ENCODE measurements at places on chromosomes 2 and 18.

- DNase-seq, result no peak
These were observed 422.7 kb upstream of the TNP1 start for GRCh38 chr2:217282531-217282930.

DNA sequence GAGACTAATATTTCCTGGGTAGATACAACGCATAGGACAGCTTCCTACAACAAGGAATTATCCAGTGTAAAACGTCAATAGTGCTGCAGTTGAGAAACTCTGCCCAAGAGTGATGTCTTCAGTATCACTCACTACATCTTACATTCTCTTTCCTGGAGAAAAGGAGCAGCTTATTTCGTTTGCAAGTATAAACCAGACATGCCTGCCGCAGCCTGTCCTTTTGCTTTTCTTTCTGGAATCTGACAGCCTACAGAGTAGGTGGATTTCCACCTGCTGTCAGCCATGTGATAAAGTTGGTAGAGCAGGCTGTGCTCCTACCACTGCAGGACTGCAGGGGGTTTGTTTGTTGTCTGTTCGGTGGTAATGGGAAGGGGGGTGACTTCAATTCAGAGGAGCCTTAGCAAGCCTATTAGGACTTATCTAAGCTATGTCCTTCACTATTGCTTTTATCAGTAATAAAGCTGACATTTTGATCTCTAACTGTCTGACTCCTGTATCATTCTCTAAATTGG, 439.1 kb downstream of the GRB14 start:
- DNase-seq, result no peak

DNA sequence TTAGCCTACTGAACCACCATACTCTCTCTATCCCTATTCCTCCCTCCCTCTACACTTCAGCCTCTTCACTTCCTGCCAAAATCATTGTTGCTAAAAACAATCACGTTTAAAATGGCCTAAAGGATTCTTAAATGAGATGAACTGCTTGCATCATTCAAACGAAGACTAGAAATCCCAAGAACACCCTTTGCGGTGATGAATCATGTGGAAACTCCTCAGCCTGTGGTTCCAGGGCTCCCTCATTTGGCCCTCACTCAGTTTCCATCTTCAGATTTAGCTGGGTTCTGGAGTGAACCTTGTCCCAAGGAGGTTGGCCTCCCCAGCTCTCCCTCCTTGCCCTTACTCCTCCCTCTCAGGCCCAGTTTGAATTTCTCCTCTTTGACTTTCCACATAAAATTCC, 125.6 kb upstream of the CDC42EP3 start:
- DNase-seq, result no peak

DNA sequence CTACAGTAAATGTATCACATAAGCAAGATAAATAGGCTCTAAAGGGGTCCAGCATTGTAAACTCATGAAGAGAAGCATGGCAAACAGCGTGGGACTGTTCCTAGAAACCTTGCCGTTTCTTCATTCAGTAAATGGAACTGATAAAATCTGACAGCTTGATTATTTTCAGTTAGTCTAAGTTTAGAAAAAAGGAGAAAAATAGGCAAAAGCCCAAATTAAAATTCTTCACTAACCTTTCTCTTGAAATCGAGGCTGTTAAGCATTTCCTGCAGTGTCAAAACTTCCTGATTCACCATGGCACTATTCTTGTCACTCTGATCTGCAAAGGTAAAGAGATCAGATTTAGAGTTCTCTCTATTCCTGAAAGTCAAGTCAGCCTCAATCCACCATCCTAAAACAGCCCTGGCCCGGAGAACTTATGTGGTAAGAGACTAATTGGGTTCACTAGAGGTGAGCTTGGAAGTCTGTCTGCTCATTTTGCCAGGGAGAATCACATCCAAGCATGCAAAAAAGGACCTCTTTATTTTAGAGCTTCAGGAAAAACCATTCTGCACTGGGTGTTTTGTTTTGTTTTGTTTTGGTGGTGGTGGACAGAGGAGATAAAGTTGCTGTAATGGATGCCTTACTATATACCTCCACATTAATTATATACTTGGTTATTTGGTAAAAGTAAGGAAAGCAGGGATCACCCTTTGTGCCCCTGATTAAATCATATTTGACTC, 52.4 kb upstream of the STAT1 start:
- DNase-seq, result no peak

DNA sequence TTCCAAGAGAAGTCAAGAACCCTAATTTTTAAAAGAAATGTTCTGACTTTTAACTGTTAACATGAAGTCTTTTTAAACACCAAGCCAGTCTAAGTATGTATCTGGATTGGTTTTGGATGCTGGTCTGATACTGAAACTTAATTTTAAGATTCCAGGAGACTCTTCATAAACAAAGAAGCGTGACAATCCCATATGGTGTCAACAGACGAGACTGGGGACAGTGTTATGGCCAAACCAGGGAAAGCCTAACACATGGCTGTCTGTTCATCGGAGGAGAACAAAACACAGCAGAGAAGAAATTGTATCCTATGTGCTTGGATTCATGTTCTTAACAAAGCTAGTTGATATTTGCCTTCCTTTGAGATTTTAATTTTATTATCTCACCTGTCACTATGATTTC, 80.5 kb upstream of the UPP2 start:
- no peak for DNase-seq

GRCh38 chr18:45590036-45590886, 25.0 kb upstream of the SLC14A2 start:
- no peak for DNase-seq

DNA sequence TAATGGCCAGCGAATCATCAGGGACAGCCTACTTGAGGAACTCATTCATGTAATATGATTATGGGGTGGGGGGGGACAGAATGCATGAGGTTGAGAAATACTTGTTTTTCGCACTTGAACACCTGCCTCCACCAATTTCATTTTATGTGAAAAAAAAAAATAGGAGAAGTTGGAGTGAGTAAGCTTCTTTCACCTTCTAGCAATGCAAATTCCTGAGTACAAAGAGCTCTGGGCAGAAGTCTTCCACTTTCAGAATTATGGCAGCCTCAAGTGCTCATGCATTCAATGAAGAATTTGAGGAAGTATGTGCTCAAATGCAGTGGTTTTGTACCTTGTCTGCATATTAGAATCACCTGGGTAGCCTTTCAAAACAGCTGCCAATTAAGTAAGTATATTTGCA, 40.1 kb upstream of the GPD2 start:
- no peak for DNase-seq

DNA sequence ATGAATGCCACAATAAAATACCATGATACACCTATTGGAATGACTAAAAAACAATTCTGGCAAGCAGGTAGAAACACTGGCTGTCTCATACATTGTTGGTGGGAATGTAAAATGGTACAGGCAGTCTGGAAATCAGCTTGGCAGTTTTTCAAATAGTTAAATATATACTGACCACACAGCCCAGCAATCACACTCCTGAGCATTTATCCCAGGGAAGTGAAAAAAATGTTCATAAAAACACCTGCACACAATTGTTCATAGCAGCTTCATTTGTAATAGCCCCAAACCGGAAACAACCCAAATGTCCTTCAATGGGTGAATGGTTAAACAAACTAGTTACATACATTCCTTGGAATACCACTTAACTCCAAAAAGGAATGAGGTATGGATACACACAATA, 137.2 kb downstream of the TFCP2L1 start:
- DNase-seq, result no peak

DNA sequence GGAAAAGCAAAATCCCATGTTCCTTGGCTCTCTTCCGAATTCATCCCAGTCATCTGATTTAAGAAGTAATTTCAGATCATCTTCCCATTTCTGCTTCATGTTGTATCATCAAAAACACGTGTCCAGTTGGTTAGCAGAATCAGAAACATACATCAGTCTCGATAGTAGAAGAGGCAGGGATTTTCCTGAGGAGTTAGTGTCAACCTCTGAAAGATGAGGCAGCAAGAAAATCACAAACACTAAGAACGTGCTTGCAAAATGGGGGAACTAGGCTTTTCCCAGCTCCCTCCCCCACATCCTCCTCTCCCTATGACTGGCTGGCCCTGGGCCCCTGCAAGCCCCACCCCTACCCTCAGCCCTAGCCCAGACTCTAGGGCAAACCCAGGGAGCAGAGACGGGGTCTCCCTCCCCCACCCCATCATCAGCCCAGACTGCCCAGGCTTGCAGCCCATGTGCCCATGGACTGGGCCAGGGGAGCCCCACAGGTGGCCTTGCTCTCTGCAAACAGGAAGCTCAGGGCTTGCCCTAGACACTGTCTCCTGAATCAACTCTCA, 161.0 kb upstream of the ID2 start:
- DNase-seq, result no peak

GRCh38 chr2:178204977-178205376, 10.7 kb downstream of the OSBPL6 start:
- no peak for DNase-seq

DNA sequence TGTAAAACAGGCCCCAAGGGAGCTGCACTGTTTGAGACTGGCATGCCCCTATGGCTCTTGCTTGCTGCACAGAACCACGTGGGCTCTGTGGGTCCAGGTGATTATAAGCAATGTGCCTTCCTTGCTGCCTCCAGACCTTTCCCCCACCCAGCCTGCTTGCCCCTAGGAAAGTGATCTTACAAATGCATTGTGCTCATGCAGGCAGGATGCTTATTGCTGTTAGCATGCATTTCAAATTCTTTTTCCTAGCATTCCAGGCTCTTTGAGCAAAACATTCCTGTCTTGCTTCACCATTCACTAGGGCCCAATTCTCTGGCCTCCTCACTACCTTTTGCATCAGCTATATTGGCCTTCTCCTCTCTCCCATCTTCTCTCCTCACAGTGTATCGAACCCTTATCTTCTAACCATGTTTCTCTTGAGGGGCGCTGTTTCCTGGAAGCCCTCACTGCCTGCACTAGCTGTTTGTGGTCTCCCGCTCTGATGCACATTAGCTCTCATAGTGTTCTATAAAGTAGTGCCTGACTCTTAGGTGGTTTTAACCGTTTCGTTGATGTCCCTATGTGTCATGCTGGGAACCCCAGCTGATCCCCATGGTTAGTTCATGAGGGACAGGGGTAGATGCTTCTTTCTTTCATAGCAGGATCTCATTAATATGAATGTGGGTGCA, 152.9 kb upstream of the EPAS1 start:
- DNase-seq, result no peak

DNA sequence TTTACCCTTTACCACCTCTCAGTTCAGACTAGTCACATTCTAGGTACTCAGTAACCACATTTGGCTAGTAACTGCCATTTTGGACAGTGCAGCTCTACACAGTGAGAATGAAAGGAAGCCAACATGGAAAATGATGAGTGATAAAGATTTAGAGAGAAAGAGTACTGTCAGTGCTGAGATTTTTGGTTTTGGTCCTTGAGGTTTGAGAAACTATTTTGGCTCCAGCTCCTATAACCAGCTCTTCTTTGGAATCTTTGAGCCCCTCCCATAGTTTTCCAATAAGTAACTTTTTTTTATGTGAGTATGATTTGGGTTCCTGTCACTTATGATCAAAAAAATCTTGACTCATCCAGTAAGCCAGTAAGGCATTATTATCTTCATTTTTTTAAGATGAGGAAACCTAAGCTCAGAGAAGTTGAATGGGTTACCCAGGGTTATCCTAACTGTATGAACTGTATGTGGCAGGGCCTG, 173.0 kb downstream of the BABAM2 start:
- DNase-seq, result no peak

DNA sequence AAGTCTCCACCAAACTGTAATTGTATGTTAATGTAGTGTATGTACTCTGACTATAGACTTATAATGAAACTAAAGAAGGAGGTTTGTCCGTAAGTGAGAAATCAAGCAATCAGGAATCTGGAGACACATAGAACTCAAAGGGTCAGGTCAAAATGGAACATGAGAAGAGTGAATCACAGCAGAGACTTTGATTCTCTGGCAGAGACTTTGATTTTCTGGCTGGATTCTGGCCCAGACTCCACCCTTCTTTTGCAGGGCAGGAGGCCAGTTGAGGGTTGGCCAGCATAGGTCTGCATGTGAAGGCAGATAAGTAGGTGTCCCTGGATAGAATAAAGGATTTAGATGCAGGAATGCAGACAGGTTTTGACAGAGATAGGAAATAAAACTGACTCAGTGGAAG, 11.0 kb upstream of the NCKAP5 start:
- DNase-seq, result no peak

DNA sequence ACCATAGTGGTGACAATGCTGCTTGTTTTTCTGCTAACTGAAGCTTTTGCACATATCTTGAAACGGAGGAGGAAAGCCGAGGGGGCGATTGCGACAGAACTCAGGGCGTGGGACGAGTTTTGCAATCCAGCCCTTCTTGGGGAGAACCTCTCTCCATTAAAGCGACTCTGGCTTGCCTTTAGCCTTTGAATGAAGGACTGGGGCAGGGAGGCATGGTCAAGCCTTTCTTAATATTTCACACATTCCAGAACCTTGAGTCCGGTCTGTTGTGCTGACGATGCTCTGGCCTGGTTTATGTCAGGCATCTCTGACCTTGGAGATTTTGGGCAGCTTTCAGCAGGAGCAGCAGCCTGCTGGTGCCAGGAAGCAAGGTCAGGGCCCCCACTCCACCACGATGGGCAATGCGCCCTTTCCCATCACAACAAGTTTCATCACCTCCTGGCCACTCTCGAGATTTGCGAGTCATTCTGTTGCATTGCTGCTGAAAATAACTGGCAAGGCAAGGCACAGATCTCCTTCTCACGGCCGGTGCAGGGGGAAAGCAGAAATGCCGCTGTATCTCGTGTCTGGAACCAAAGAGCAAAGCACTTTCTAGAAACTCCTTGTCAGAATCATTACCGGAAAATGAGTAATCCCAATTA, 10.8 kb downstream of the EMILIN2 start:
- no peak for DNase-seq

GRCh38 chr2:71561441-71562267, 108.3 kb downstream of the DYSF start:
- no peak for DNase-seq
